ENCODE measurements at places on chromosomes 3 and 15. TPM values are rescaled to one million over a fixed set of nuclear protein-coding genes. Genes with fewer than 3 reads are reported as not detected.

- DNase-seq: no peak
- H3K27ac ChIP-seq: no peak overlapping the region
- H3K27me3 ChIP-seq: no peaks in the 10 kb centered on the region
- H3K36me3 ChIP-seq: no peaks in the 10 kb centered on the region
Observed at GRCh38 chr15:62047282-62047827, 12.9 kb downstream of the VPS13C start.

- peak overlapping the region; percentile 47 for H3K4me3 ChIP-seq
- DNase-seq: no peak
- peak overlapping the region; percentile 14 for H3K27ac ChIP-seq
- peaks cover 8% of the 10 kb centered on the region for H3K4me1 ChIP-seq
Observed at GRCh38 chr3:89217148-89217685, 109.8 kb downstream of the EPHA3 start.

GRCh38 chr3:179942553-179943075 lies 94.1 kb downstream of the PEX5L start:
- no peaks in the 10 kb centered on the region for H3K4me1 ChIP-seq
- H3K27me3 ChIP-seq: no peaks in the 10 kb centered on the region
- H3K36me3 ChIP-seq: no peaks in the 10 kb centered on the region
- no peak overlapping the region for H3K27ac ChIP-seq
- no peak for DNase-seq

GRCh38 chr15:95499397-95499796 lies 831.1 kb upstream of the NR2F2 start:
- H3K4me1 ChIP-seq: peaks cover 5% of the 10 kb centered on the region
- no peak overlapping the region for H3K4me3 ChIP-seq
- no peaks in the 10 kb centered on the region for H3K36me3 ChIP-seq

DNA sequence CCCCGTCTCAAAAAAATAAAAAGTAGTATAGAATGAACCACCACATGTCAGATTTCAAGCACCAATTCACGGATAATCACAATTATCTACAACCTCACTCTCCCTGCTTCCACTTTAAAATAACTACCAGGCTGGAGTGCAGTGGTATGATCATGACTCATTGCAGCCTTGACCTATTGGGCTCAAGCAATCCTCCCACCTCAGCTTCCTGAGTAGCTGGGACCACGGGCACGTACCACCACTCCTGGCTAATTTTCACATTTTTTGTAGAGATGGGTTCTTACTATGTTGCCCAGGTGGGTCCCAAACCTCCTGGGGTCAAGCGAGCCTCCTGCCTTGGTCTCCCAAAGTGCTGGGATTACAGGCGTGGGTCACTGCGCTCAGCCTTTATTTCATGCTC lies 38.1 kb upstream of the LDHAL6B start:
- no peaks in the 10 kb centered on the region for H3K27me3 ChIP-seq
- no peak overlapping the region for H3K27ac ChIP-seq
- no peak overlapping the region for H3K4me3 ChIP-seq

- H3K4me3 ChIP-seq: no peak overlapping the region
- H3K27me3 ChIP-seq: peaks cover 14% of the 10 kb centered on the region
- H3K4me1 ChIP-seq: no peaks in the 10 kb centered on the region
- no peak overlapping the region for H3K27ac ChIP-seq
Observed at GRCh38 chr15:70212963-70213315, 115.2 kb upstream of the TLE3 start.

- DNase-seq: peak; percentile 40
- no peaks in the 10 kb centered on the region for H3K36me3 ChIP-seq
- peaks cover 50% of the 10 kb centered on the region for H3K4me1 ChIP-seq
- H3K4me3 ChIP-seq: no peak overlapping the region
Observed at GRCh38 chr3:100106531-100107141, 7.7 kb downstream of the FILIP1L start.

GRCh38 chr15:38872732-38873131 lies 308.1 kb upstream of the RASGRP1 start:
- peaks cover 28% of the 10 kb centered on the region for H3K4me1 ChIP-seq
- H3K27me3 ChIP-seq: no peaks in the 10 kb centered on the region
- no peak for DNase-seq
- no peak overlapping the region for H3K4me3 ChIP-seq
- H3K36me3 ChIP-seq: no peaks in the 10 kb centered on the region

DNA sequence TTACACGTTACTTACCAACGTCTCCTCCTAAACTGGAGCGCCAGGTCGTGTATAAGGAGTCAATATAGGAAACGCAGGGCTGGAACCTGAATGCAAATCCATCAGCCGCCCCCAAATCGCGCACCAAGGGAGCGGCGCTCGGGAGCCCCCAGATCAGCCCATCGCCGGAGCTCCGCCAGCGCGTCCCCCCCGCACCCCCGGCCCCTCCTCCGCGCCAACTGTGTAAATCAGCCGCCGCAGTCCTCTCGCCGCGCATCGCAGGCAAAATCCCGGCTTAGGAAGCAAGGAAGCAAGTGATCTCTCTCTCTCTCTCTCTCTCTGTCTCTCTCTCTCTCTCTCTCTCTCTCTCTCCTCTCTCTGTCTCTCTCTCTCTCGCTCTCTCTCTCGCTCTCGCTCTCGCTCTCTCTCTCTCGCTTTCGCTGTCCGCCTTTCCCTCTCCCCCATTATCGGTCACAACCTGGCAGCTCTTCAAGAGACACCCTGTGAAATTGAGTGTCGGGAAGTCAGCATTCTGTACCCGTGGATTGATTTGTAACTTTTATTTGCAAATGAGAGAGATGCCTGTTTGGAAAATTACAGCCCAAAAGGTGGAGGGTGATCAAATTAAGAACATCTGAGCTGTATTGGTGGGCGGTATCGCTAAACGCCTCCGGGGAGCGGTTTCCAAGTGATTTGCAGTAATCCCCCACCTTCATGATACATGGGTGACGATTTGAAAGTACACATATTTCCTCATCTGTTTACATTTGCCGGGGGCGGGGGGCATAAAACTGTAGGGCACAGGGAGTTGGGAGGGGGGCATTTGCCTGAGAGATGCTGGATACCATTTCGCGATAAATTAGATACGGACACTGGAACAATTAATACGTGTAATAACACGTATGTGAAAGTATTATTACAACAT lies 645 bp upstream of the SLITRK3 start:
- peak overlapping the region; percentile 37 for H3K4me3 ChIP-seq
- no peaks in the 10 kb centered on the region for H3K27me3 ChIP-seq
- no peak overlapping the region for H3K27ac ChIP-seq
- DNase-seq: peak; percentile 14

DNA sequence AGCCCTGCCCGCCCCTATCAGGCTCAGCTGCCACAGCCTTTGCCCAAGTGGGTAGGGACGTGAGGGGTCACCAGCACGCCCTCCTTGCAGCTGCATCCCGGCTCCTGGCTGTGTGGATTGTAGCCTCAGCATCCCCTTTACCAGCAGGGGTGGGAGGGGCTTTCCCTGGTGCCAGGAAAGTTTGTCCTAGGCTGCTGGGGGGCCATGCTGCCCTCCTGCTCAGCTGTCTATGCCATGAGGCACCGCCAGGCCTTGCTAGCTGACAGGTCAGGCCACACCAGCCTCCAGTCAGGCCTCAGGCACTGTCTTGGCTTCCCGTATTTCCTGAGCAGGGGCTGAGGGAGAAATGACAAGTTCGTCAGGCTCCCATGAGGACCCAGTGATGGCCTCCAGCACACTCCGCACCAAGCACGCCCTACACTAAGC lies 32.3 kb downstream of the TKT start:
- peaks cover 23% of the 10 kb centered on the region for H3K36me3 ChIP-seq
- DNase-seq: no peak
- no peaks in the 10 kb centered on the region for H3K27me3 ChIP-seq
- no peak overlapping the region for H3K4me3 ChIP-seq
- H3K4me1 ChIP-seq: no peaks in the 10 kb centered on the region
- H3K27ac ChIP-seq: no peak overlapping the region

- no peaks in the 10 kb centered on the region for H3K4me1 ChIP-seq
- no peaks in the 10 kb centered on the region for H3K36me3 ChIP-seq
- H3K4me3 ChIP-seq: no peak overlapping the region
- H3K27ac ChIP-seq: no peak overlapping the region
- H3K27me3 ChIP-seq: no peaks in the 10 kb centered on the region
- no peak for DNase-seq
Observed at GRCh38 chr3:23264413-23264812, 61.3 kb downstream of the UBE2E2 start.

DNA sequence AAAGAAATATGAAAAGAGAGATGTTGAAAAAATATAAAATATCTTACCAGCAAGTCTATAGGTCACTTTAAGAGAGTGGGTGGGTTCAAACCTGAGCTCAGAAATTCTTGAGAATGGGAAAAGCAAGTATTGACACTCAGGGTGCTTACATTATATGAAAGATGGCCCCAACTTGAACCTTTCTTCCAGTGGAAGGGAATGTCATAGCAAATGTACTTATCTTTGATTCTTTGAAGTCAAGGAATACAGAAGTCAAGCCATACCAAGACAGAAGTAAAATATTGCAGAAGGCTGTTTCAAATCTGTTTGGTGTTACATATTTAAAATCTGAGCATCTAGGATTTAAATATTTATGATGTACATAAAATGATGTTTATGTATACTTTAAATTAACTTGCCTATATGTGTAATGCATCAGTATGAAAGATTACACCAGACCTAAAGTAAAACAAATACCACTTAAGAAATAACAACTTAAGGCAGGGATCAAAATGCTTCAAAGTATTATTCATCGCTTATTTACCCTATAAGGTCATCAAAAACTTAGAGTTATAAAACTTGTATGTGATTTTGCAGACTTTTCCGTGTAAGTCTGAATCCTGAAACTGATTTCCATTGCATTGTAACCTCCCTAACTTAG lies 8.7 kb downstream of the MME start:
- H3K27ac ChIP-seq: no peak overlapping the region
- no peak for DNase-seq
- no peak overlapping the region for H3K4me3 ChIP-seq
- no peaks in the 10 kb centered on the region for H3K27me3 ChIP-seq

DNA sequence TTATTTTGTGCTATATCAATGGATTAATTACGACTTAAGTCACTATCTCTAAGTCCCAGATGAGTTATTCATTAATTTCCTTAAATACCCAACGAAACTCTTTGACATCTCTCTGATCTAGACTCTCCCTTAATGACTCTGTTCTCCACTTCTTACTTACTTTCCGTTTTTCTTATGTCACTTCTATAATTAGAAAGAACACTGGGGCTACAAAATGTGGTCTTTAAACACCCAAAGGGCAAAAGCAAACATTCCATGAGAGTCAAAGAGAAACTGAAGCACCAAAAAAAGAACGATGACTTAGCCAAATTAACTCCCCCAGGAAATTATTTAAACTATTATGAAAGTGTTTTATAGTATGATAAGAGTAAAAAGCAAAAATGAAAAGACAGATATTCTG lies 166.4 kb upstream of the UBE2E2 start:
- H3K36me3 ChIP-seq: no peaks in the 10 kb centered on the region
- H3K27me3 ChIP-seq: no peaks in the 10 kb centered on the region
- no peak overlapping the region for H3K27ac ChIP-seq

DNA sequence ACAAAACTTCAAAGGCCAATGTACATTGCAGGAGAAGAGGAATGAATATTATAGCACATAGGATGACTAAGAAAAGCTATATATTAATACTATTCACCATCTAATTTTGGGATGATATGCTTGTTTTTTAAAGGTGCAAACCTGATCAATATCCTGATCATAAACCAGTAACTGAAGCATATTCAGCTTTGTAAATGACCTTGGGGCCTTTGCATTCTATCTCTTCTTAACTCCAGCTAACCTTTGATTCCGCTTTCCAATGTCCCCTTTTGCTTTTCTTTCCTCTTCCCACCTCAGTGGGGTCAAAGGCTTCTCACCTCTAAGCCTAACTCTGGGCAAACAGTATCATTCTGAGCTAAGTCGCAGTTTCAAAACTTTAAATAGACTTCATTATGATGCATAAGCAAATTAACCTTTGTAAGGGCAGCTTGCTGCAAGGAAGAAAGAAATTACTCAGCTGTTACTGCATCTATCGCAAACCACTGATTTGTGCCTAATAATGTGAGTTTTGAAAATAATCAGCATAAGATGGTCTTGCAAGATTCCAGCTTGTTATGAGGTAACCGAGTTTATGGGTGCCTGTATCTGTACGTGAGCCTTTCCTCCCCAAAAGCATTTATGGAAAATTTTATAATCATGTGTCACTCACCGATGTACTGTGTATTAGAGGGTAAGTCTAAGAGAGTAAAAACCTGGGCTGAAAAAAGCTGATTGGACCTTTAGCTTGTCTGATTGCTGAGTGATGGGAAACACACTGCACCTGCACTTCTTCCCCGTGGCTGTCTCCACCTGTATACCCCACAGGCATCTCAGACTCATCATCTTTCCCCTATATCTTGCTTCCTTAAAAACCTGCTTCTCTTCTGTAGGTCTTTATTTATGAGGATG lies 116.8 kb downstream of the TPRG1 start:
- H3K4me1 ChIP-seq: peaks cover 6% of the 10 kb centered on the region
- H3K27ac ChIP-seq: no peak overlapping the region
- no peaks in the 10 kb centered on the region for H3K27me3 ChIP-seq
- H3K4me3 ChIP-seq: no peak overlapping the region
- no peak for DNase-seq
- H3K36me3 ChIP-seq: no peaks in the 10 kb centered on the region

DNA sequence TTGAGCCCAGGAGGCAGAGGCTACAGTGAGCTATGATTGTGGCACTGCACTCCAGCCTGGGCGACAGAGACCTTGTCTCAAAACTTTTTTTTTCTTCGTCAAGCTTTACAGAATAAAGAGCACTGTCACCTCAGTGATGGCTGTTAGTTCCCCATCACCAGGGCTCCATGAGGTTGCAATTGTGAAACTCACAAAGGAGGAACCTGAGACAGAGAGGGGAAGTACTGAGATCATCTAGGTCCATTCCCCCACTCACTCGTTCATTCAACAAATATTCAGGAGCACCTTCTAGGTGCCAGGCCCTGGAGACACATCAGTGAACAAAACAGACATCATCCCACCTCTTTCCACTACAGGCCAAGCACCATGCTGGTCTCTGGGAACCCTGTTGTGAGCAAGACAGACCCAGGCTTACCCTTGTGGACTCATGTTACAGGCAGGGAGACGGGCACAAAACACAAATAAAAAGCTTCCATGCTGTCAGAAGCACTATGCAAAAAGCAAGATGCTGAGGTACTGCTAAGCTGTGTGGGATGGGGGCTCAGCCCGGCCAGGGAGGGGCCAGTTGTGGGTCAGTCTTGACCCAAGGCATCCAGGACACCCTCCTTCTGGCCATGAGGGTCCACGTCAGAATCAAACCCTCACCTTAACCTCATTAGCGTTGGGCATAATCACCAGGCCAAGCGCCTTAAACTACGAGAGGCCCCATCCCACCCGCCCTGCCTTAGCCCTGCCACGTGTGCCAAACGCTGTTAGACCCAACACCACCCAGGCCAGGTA lies 2.1 kb upstream of the RHO start:
- DNase-seq: no peak
- no peak overlapping the region for H3K4me3 ChIP-seq
- H3K36me3 ChIP-seq: no peaks in the 10 kb centered on the region
- no peaks in the 10 kb centered on the region for H3K27me3 ChIP-seq
- H3K27ac ChIP-seq: no peak overlapping the region

CPEB1 gene
- 0.04 TPM for total RNA-seq

SEMA3G gene
- 0.10 TPM for total RNA-seq

PIGZ gene
- 0.06 TPM for total RNA-seq

HIGD2B gene
- not detected for total RNA-seq

ADCY5 gene
- 0.63 TPM for total RNA-seq

HRG gene
- not detected for total RNA-seq

Measured in SJCRH30 (cell line).